ENCODE measurements at places on chromosomes 3 and 15.

DNA sequence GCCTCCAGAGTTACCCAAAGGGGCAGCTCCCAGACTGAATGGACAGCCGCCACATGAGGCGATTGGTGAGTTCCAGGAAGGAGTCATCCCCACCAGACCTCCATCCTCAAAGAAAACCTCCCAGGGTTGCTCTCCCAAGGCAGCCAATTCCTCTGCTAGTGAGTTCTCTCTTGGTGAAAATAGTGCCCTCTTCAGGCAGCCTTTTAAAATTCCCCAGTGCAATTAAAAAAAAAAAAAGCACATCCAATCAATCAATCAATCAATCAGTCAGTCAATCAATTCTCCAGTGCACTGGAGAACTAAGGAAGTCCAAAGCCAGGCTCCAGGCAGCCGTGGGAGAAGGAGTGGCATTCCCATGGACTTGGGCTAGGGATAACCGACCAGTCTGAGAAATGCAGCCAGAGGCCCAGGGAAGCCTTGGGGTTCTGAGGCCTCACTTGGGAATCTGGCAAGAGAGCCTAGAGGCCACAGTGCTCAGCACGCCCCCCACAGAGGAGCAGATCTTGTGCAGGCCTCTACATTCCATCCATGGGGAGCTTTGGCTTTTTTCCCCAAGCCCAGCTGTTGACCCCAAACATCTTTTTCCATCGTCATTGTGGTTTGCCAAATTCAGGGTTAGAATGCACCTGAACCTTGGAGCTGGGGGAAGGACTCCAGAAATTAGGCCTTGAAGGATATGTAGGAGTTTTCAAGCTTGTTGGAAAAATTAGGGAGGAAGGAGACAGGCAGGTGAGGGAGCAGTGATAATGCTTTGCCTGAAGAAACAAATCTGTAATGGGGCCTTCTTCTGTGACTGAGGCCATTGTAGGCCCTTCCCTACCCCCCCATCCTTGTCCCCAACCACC lies 4.8 kb downstream of the PAQR5 start:
- DNase-seq: no peak

DNA sequence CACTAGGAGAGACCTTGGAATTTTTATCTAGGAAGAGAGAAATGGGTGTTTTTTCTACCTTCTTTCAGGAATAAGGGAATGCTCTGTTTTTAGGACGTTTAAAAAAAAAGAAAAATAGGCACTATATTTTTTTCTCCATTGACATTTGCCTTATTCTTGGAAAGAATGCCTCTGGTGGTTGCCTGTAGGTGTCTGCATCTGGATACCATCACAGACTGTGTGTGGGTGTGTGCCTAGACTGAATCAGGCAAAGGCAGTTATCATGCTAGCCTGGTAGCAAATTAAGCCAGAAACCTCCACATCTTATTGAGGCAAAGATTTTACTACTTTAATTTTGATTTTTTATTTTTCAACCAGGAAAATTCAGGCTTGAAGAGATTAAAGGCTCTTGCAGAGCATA lies 513.6 kb upstream of the KCNMB2 start:
- DNase-seq: no peak

DNA sequence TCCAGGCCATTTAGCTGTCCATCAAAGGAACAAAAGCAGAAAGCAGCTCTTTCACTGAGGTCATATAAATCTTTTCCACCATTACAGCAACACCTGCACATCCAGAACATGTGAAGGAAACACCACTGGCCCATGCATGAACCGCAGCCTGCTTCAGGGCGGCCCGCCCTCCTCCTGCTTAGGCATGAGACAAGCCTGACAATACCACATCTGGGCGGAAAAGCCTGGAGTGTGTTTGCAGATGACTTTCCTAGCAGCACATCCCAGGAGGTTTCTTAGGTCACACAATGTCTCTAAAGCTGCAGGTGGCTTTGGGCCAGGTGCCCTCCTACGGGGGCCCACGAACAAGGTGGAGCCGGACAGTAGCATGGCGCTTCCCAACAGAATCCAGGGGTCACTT lies 19.6 kb downstream of the CYFIP1 start:
- no peak for DNase-seq

- DNase-seq: no peak
These were observed 29.2 kb downstream of the IDH2 start for GRCh38 chr15:90072978-90073640.

- no peak for DNase-seq
These were observed 39.7 kb upstream of the SLC2A2 start for GRCh38 chr3:171066206-171066605.

GRCh38 chr3:24224666-24225384 lies 269.8 kb downstream of the THRB start:
- no peak for DNase-seq

DNA sequence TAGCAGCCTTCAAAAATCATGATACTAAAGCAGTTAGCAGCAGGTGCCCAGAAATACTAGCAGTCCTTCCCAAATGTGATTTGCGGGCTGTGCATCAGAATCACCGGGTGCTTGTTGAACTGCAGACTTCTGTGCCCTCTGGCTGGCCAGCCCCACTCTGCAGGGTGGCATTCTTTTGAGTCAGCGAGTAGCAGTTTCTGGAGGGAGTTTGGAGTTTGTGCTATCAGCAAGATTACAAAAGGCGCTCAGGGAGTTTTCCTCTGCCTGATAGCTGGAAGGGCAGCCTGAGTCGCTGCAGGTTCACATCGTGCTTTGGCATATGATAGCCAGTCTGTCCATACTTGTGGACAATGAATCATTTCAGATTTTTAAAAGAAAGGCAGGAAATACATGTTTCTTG lies 57.6 kb downstream of the CLDN11 start:
- DNase-seq: no peak
